Activated naive CD8-positive, alpha-beta T cell treated with anti-CD3 and anti-CD28 coated beads, Interleukin-2, amount 10 ng/mL, durations not matched to agents 7 days and 5 days (primary cell): ENCODE measurements at places on chromosomes 7 and 10. TPM values are rescaled to one million over a fixed set of nuclear protein-coding genes. Genes with fewer than 3 reads are reported as not detected.

DNAJB6 gene
- total RNA-seq, result 67.0 TPM

ASAH2B gene
- 4.2 TPM for total RNA-seq

- no peak for DNase-seq
These were observed 105.5 kb upstream of the CSTF2T start for GRCh38 chr10:51804866-51805265.

DNA sequence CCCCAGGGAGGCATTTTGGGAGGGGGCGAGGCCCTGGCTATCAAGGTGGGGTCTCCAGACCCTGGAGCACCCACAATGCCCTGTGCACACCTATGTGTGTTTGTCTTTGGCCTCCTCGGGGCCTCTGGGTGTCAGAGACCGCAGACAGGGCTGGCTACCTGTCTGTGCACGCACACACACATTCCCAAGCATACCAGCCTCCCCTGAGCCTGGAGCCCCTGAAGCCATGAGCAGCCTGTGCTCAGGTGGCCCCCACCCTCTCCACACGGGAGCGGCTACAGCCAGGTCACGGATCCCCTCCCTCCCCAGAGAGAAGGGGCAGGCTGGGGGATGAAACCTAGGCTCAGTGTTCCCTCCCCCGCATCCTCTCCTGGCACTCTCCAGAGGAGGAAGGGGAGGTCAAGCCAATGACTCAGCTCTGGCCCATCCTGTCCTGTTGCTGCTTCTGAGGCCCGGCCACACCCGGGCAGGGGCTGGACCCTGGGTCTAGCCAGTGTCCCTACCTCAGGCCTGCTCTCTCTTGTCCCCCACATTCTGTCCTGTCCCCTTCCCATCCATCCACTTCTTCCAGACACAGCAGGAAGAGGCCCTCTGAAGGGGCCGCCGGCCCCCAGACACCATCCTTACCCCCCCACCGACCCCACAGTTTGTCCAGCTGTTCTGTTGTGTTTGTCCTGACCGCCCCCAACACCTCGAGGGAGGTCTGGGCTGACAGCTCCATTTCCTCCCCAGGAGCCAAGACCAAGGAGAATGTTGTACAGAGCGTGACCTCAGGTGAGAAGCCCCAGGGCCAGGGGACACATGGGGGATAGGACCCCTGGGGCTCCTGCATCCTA is 720 bp downstream of the SNCG start:
- DNase-seq, result no peak

DNA sequence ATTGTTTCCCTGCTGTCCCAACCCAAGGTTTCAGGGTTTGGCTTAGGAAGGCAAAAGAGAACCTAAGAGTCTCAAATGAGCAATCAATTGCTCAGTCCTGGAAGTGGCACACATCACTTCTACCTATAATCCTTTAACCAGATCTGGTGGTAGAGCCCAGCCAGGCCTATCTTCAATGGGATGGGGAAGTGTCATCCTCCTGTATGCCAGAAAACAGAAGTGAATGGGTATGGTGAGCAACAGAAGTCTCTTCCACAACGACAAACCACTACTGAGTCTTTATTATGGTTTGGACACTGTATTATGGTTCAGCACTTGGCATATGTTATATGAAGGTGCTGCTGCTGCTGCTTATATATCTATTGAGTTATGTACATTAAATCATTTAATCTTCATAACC is 3.0 kb upstream of the AKR1B1 start:
- DNase-seq, result no peak
